ENCODE measurements at places on chromosomes 12 and 14. TPM values are rescaled to one million over a fixed set of nuclear protein-coding genes. Genes with fewer than 3 reads are reported as not detected.

DNA sequence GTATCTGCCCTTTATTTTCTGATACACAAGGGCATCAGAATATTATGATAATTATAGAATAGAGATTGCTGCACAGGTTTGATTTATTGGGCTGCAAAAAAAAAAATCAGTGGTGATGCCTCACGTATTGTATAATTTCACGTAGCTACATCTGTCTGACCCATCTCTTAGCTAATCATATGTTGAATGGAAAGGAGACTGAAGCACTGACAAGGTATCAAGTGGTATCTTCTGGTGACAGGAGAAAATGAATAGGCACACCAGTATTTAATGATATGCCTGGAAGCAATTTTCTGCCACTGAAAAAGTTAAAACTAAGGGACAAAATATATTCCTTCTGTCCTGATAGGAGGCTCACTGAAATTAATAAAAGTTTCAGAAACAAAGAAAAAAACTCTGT, 837.2 kb upstream of the FBXO33 start:
- no peak overlapping the region for H3K27ac ChIP-seq
- DNase-seq, result no peak
- H3K36me3 ChIP-seq, result no peaks in the 10 kb centered on the region
- no peaks in the 10 kb centered on the region for H3K4me1 ChIP-seq
- H3K27me3 ChIP-seq, result no peaks in the 10 kb centered on the region

DNA sequence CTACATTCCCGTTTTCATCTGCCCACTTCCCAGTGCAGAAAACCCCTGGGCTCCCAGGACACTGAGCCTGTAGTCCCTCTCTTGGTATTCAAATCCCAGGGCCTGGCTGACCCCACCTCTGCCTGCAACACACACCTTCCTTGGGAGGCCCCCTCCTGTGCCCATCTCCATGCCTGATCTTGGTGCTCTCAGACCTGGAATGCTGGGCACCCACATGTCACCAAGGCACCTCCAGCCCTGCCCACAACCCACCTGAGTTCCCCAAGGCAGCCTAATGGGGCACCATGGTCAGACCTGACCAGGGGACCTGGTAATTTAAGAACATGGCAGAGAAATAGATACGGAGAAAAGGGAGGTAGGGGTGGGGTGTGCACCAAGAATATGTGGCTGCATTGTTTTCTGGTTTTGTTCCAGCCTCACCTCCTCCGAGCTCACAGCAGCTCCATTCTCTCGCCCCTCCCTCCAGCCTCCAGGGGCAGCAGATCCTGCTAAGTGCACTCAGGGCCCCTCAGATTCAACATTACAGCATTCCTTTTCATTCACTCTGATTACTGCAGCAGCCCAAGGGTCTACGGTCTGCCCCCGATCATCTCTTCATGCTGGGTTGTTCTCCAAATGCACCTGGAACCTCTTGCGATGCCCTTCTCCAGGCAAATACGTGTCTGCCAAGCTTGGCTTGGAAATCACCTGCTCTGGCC, 9.2 kb upstream of the HSP90AA1 start:
- no peak overlapping the region for H3K27ac ChIP-seq
- peaks cover 5% of the 10 kb centered on the region for H3K4me1 ChIP-seq
- H3K36me3 ChIP-seq, result no peaks in the 10 kb centered on the region
- H3K4me3 ChIP-seq, result no peak overlapping the region
- no peaks in the 10 kb centered on the region for H3K27me3 ChIP-seq
- no peak for DNase-seq

- no peaks in the 10 kb centered on the region for H3K36me3 ChIP-seq
- H3K4me1 ChIP-seq, result no peaks in the 10 kb centered on the region
- H3K27ac ChIP-seq, result no peak overlapping the region
- H3K4me3 ChIP-seq, result no peak overlapping the region
- no peaks in the 10 kb centered on the region for H3K27me3 ChIP-seq
Observed at GRCh38 chr14:52073251-52073650, 4.4 kb upstream of the NID2 start.

GRCh38 chr12:37543131-37543965, 773.2 kb upstream of the ALG10B start:
- H3K36me3 ChIP-seq, result no peaks in the 10 kb centered on the region
- H3K4me3 ChIP-seq, result no peak overlapping the region
- H3K4me1 ChIP-seq, result no peaks in the 10 kb centered on the region

- DNase-seq, result peak; percentile 58
- H3K4me3 ChIP-seq, result peak overlapping the region; percentile 94
- H3K27me3 ChIP-seq, result no peaks in the 10 kb centered on the region
- no peaks in the 10 kb centered on the region for H3K4me1 ChIP-seq
- H3K36me3 ChIP-seq, result no peaks in the 10 kb centered on the region
Observed at GRCh38 chr14:32075672-32076277, 1.3 kb upstream of the ARHGAP5 start.

DNA sequence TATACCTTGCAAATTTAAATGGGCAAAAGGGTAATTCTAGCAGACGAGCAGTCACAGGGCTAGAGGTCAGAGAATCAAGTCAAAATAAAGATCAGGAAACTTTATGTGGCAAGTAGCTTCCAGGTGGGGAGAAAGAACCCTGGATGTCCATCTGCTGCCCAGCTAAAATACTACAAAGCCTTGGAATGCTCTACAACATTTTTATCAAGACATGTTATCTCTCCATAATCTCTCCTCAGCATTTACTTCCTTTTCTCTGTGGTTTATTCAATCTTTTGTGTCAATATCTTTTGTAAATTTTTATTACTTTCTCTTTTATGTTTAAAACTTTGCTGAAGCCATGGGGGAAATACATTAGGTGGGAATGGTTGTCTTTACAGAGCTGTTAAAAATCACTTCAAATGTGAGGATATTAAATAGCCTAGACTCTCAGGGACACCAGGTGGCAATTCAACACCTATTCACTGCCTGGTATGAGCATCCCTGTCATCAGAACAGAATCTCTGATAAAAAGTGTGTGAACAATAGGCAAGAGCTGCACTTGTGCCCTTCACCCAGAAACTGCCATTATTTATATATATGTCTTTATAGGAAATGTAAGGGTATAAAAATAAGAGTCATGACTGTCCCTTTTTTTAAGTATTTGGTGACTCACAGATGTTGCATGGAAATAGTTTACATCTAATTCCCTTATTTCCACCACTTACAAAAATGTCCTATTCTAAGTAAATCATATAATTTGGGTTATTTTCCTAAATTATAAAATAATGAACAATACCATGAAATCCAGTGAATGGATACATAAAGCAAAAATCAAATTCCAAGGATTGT, 152.9 kb downstream of the EPS8 start:
- H3K4me1 ChIP-seq, result no peaks in the 10 kb centered on the region
- no peak overlapping the region for H3K27ac ChIP-seq
- no peaks in the 10 kb centered on the region for H3K27me3 ChIP-seq
- DNase-seq, result no peak
- no peaks in the 10 kb centered on the region for H3K36me3 ChIP-seq

DNA sequence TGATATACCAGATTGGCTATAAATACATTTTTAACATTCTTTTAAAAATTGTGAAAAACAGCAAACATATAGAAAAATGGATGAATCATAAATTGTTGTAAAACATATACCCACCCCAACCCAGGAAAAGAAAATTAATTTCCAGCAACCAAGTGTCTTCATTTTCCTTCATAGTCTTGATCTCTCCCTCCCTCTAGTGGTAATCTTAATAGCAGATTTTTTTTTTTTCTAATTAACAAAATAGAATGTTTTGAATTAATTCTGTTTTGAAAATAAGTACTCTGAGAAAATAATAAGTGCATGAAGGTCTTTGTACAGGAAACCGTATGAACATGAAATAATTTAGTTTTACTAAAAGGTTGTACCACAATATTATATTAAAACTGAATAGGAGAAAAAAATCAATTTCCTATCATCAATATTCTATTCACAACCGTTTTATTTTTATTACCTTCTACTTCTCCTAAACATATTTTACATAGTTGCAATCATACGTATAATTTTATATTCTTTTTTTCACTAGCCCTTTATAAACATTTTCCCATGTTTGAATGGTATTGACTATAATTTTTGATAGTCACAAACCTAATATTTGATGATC, 7.0 kb downstream of the ETNK1 start:
- no peaks in the 10 kb centered on the region for H3K27me3 ChIP-seq
- no peaks in the 10 kb centered on the region for H3K4me1 ChIP-seq
- H3K4me3 ChIP-seq, result no peak overlapping the region
- no peak for DNase-seq

- H3K27me3 ChIP-seq, result no peaks in the 10 kb centered on the region
- peak overlapping the region; percentile 32 for H3K27ac ChIP-seq
- H3K4me1 ChIP-seq, result peaks cover 5% of the 10 kb centered on the region
- H3K4me3 ChIP-seq, result no peak overlapping the region
Observed at GRCh38 chr12:39912211-39912980, 193.5 kb downstream of the SLC2A13 start.

The APOF gene
- 1.1 TPM for total RNA-seq

The TMTC3 gene
- 15.1 TPM for total RNA-seq

The KRT5 gene
- total RNA-seq, result 160 TPM

The RHOJ gene
- total RNA-seq, result 2.5 TPM
